Peyer's patch (tissue), 4 donors: ENCODE measurements at places on chromosomes 6 and 20. TPM values are rescaled to one million over a fixed set of nuclear protein-coding genes. Genes with fewer than 3 reads are reported as not detected.

The POU5F1 gene
- total RNA-seq: 121 TPM

The ADGB gene
- total RNA-seq: not detected

The CST5 gene
- not detected for total RNA-seq

The MAS1 gene
- total RNA-seq: not detected

DNA sequence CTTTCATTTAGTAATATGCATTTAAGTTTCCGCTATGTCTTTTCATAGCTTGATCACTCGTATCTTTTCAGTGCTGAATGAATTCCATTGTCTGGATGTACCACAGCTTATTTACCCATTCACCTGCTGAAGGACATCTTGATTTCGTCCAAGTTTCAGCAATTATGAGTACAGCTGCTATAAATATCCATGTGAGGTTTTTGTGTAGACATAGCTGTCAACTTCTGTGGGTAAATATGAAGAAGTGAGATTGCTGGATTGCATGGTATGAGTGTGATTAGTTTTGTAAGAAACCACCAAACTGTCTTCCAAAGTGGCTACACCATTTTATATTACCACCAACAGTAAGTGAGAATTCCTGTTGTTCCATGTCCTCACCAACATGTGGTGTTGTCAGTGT lies 79.2 kb upstream of the STMND1 start:
- no peaks in the 10 kb centered on the region for H3K27me3 ChIP-seq
- no peak overlapping the region for H3K27ac ChIP-seq
- H3K4me1 ChIP-seq: no peaks in the 10 kb centered on the region
- H3K36me3 ChIP-seq: no peaks in the 10 kb centered on the region
- no peak overlapping the region for H3K4me3 ChIP-seq

GRCh38 chr6:139550361-139550760 lies 175.9 kb upstream of the CITED2 start:
- no peak for DNase-seq
- no peak overlapping the region for H3K27ac ChIP-seq
- no peaks in the 10 kb centered on the region for H3K36me3 ChIP-seq
- H3K27me3 ChIP-seq: no peaks in the 10 kb centered on the region

DNA sequence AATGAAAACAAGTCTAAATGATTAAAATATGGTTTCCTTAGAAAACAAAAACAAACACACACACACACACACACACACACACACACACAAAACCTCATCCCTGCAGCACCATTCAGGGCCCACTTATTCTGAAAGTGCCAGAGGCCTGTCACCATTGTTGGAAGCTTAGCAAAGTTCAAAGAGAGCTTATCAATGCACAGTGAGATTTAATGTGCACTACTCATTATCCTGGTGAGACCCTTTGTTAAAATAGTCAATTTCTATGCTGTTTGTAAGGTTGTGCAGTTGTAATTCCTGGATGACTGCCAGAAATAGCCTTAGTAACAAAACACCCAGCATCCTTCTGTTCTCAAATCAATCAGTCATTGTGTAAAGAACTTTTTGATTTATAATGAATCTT lies 482.9 kb downstream of the GRIK2 start:
- H3K4me3 ChIP-seq: no peak overlapping the region
- DNase-seq: no peak
- no peaks in the 10 kb centered on the region for H3K27me3 ChIP-seq

DNA sequence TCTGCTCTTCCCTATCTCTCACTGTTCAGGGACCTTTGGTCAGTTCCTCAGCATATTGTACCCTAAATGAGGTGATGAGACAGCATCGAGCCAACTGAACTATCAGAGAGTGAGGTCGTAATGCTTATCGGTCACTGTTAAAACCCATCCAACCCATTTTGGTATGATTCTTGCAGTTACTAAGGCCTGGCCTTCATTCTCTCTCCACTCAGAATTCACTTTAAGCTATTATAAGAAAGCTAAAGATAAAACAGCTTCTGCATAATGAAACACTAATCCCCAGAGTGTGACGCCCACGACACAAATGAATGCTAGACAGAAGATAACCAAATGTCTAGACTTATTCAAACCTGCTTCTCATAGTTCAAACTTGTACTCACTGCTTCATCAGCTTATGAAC lies 175.8 kb downstream of the GMPR start:
- no peaks in the 10 kb centered on the region for H3K36me3 ChIP-seq
- DNase-seq: no peak
- no peak overlapping the region for H3K4me3 ChIP-seq
- no peaks in the 10 kb centered on the region for H3K27me3 ChIP-seq
- no peaks in the 10 kb centered on the region for H3K4me1 ChIP-seq

DNA sequence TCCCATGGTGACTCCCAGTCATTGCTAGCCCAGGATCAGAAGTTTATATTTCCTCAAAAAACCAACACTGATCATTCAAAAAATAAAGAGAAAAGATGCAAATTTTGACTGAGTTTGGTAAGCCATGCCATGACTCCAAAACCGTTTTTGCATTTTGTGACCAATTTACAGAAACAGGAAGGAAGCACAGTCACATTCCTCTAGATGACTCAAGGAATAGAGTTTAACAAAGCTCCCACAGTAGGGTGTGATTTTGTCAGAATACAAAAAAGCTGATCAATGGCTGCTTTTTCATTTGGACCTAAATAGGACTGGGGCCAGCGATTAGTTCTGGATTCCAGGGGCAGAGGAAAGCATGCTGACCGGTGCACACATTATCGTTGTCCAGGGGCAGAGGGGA lies 179.4 kb upstream of the AFDN start:
- no peaks in the 10 kb centered on the region for H3K36me3 ChIP-seq
- DNase-seq: no peak
- H3K4me1 ChIP-seq: no peaks in the 10 kb centered on the region
- H3K4me3 ChIP-seq: no peak overlapping the region

DNA sequence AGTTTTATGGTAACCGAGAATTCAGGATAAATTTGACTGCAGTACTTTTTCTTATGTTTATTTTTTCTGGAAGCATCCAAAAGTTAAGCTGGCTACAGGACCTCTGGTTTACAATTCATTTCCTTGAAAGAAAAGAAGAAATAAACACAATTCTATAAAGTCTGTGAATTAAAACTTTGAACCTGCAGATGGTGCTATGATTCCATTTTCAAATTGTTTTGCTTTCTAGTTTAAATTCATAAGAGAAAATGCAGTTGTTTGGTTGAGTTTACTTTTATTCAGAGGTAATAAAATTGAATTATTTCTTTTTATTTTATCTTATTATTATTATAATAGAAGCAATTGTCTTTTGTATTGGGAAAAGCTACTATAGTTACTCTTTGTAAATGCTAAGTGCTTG lies 1.8 kb upstream of the VIP start:
- no peak overlapping the region for H3K27ac ChIP-seq
- H3K36me3 ChIP-seq: no peaks in the 10 kb centered on the region
- H3K4me1 ChIP-seq: no peaks in the 10 kb centered on the region
- no peak overlapping the region for H3K4me3 ChIP-seq

DNA sequence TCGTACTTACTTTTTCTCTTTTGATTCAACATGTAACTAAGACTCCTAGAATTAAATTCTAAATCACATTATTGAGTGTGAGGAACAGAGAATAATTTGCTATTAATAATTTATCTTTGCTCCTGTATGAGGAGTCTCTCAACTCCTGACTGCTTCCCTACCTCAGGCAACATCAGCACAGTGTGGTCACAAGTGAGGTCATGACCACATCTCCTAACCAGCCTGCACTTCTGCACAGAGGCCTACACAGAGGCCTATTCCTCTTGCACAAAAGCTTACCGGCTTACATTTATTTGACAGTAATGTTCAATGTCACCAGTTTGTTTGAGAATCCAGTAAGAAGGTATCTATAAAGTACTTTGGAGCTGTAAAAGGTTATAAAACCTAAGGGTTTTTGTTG lies 637.4 kb upstream of the MARCKS start:
- no peaks in the 10 kb centered on the region for H3K36me3 ChIP-seq
- DNase-seq: no peak
- no peak overlapping the region for H3K27ac ChIP-seq
- no peak overlapping the region for H3K4me3 ChIP-seq
- H3K4me1 ChIP-seq: no peaks in the 10 kb centered on the region

- H3K4me1 ChIP-seq: no peaks in the 10 kb centered on the region
- no peak overlapping the region for H3K4me3 ChIP-seq
- H3K27me3 ChIP-seq: no peaks in the 10 kb centered on the region
- no peak for DNase-seq
- H3K27ac ChIP-seq: no peak overlapping the region
- no peaks in the 10 kb centered on the region for H3K36me3 ChIP-seq
These were observed 65.1 kb downstream of the HIVEP1 start for GRCh38 chr6:12077021-12077710.

GRCh38 chr20:8124639-8125038 lies 7.4 kb upstream of the PLCB1 start:
- H3K4me1 ChIP-seq: no peaks in the 10 kb centered on the region
- H3K27ac ChIP-seq: no peak overlapping the region
- no peak overlapping the region for H3K4me3 ChIP-seq
- H3K27me3 ChIP-seq: no peaks in the 10 kb centered on the region

DNA sequence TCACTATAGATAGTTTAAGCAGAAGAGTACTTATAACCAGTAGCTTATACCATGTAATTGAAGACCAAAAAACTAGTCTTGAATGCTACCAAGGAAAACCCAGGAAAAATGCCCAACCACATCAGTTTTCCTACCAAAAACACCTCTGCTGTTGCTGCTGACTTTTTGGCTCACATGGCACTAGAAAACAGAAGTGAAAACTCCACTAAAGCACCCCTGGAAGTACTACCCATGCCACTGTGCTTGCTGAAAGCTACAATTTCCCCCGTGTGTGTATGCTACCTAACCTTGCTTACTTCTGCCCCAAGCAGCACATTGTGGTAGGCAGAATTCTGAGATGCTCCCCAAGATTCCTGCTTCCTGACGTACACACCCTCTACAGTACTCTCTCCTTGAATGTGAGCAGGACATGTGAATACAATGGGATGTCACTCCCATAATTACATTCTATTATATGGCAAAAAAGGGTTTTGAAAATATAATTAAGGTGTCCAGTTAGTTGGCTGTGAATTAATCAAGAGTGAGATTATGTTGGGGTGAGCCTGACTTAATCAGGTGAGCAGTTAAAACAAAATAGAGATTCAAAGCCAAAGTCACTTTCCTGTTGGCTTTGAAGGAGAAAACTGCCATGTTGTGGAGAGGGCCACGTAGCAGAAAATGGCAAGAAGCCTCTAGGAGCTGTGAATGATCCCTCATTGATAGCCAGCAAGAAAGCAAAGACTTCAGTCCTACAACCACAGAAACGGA lies 209.8 kb upstream of the MARCKS start:
- no peaks in the 10 kb centered on the region for H3K4me1 ChIP-seq
- no peaks in the 10 kb centered on the region for H3K36me3 ChIP-seq

DNA sequence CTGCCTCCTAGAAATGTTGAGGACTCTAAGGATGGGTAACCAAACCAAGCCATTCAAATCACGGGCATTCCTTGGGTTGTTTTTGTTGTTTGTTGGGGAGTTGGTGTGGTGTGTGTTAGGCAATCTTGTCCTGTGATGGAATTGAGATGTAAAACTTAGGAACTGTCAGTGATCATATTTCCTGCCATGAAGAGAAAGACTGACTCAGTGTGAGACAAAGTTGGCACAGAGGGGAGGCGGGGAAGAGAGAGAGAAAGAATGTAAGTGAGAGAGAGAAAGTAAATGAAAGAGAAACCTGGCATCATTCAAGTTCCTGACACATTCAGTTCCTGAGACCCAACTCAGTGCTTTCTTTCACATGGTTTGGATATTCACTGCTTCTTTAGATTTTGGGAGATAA lies 21.6 kb upstream of the FBXO30 start:
- H3K36me3 ChIP-seq: no peaks in the 10 kb centered on the region
- H3K4me3 ChIP-seq: no peak overlapping the region
- H3K4me1 ChIP-seq: no peaks in the 10 kb centered on the region
- no peaks in the 10 kb centered on the region for H3K27me3 ChIP-seq
- no peak overlapping the region for H3K27ac ChIP-seq
- no peak for DNase-seq

- no peak overlapping the region for H3K4me3 ChIP-seq
- no peaks in the 10 kb centered on the region for H3K4me1 ChIP-seq
- H3K27me3 ChIP-seq: no peaks in the 10 kb centered on the region
- H3K27ac ChIP-seq: no peak overlapping the region
- no peak for DNase-seq
- H3K36me3 ChIP-seq: no peaks in the 10 kb centered on the region
These were observed 136.4 kb downstream of the LINC00237 start for GRCh38 chr20:20969701-20970280.

DNA sequence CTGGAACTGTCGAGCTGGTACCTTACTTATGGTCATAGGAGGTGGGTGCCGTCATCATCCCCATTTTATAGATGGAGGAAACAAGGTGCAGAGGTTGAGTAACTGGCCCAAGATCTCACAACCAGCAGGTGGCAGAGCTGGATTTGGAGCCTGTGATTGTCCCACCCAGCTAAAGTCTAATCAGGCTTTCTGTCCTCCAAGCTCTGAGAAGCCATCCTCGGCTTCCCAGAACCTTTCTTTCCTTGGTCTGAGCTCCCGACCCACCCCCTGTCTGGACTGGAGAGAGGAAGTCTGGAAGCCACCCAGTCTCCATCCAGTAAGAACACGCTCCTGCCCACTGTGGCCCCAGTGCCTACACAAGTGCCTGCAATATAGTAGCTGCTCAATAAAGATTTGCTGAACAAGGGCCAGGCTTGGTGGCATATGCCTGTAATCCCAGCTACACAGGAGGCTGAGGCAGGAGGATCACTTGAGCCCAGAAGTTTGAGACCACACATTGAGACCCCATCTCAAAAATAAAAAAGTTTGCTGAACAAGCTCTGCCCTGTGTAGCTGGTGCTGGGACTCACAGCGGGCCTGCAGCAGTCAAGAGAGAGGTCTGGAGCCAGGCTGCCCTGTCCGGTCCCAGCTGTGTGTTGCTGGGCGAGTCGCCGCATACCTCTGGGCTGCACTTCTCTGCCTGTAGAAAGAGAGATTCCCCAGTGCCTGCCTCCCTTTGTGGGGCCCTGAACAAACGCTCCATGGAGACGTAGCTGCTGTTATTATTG lies 32.5 kb upstream of the DLGAP4 start:
- H3K27me3 ChIP-seq: no peaks in the 10 kb centered on the region
- H3K27ac ChIP-seq: no peak overlapping the region
- H3K36me3 ChIP-seq: no peaks in the 10 kb centered on the region
